ENCODE measurements at places on chromosomes 3 and 15.

- no peaks in the 10 kb centered on the region for H3K4me1 ChIP-seq
- no peak for DNase-seq
- H3K36me3 ChIP-seq = no peaks in the 10 kb centered on the region
- no peaks in the 10 kb centered on the region for H3K27me3 ChIP-seq
- no peak overlapping the region for H3K27ac ChIP-seq
- no peak overlapping the region for H3K4me3 ChIP-seq
Observed at GRCh38 chr15:69185706-69186105, 25.3 kb downstream of the GLCE start.

DNA sequence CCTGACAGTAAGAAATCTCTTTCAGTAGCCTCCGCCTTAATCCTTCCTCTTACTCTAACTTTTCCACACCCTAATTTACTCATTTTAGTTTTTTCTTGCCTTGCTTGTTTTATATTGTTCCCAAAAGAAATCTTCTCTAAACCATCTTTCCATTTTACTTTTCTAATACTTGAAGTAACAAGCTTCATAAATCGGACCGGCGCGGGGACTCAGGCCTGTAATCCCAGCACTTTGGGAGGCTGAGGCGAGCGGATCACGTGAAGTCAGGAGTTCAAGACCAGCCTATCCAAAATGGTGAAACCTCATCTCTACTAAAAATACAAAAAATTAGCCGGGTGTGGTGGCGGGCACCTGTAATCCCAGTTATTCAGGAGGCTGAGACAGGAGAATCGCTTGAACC is 17.3 kb downstream of the ZNF148 start:
- H3K36me3 ChIP-seq = no peaks in the 10 kb centered on the region
- no peaks in the 10 kb centered on the region for H3K27me3 ChIP-seq
- H3K4me3 ChIP-seq = peak overlapping the region; percentile 54
- peaks cover 5% of the 10 kb centered on the region for H3K4me1 ChIP-seq

GRCh38 chr3:17810759-17811158 is 68.3 kb upstream of the TBC1D5 start:
- H3K27ac ChIP-seq = no peak overlapping the region
- no peak overlapping the region for H3K4me3 ChIP-seq
- H3K36me3 ChIP-seq = no peaks in the 10 kb centered on the region
- no peaks in the 10 kb centered on the region for H3K4me1 ChIP-seq
- no peaks in the 10 kb centered on the region for H3K27me3 ChIP-seq

DNA sequence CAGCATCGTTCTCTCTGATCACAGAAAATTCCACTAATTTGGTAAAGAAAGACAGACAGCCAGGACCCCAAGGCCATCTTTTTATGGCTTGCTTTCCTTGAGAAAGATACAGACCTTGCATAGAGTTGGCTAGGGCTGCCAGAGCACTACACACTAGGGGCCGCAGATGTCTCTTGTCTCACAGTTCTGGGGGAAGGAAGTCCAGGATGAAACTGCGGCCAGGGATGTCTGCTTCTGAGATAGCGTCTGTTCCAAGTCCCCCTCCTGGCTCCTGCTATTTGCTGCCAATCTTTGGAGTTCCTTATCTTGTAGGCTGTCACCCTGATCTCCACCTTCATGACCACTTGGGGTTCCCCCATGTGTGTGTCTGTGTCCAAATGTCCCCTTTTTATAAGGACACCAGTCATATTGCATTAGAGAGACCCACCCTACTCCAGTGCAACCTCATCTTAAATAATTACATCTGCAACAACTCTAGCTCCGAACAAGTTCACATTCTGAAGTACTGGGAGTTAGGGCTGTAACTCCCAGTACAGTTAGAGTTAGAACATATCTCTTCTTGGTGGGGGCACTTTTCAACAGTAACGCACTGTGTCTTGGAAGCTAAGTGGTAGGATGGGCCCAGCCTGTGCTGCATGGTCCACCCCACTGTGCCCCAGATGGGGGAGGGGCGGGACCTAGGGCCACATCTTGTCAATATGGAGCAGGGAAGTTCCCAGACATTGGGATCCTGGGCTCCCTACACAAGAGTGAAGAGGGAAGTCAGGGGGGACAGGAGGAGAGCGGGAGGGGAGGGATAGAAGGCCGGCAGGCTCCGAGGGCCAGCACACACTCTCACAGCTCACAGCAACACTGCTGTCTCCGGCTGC is 42.2 kb downstream of the KLF15 start:
- no peaks in the 10 kb centered on the region for H3K36me3 ChIP-seq
- DNase-seq = no peak
- no peaks in the 10 kb centered on the region for H3K27me3 ChIP-seq

DNA sequence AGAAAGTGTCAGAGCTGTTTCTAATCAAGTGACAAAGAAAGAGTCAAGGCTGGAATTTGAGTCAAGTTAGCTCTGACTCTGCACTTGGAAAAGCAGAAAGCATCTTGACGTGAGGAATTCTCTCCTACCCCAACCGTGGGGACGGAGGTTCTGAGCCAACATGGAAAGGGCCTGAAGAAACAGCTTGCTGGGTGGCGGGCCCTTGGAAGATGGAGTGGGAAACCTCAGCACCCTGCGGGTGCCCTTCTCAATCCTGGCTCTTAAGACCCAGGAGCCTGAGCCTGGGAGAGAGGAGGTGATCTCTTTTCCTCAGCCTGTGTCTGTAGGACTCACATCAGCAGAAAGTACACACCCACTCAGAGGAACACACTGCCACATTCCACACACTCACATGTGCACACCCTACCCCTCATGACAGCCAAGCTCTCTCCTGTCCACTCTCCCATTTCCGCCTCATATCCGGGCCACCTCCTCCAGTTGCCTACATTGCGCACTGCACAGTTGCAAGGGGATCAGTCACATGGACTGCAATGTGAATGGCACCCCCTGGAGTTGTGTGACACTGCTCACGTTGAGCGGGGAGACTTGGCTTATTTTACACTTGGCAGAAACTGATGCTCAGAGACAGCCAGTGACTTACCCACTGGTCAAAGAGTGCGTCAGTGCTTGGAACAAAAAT is 101.5 kb upstream of the SLC6A6 start:
- no peaks in the 10 kb centered on the region for H3K36me3 ChIP-seq
- H3K27me3 ChIP-seq = no peaks in the 10 kb centered on the region
- peak; percentile 36 for DNase-seq
- H3K4me3 ChIP-seq = no peak overlapping the region
- no peaks in the 10 kb centered on the region for H3K4me1 ChIP-seq

- H3K27me3 ChIP-seq = no peaks in the 10 kb centered on the region
- no peaks in the 10 kb centered on the region for H3K4me1 ChIP-seq
- DNase-seq = no peak
- H3K36me3 ChIP-seq = no peaks in the 10 kb centered on the region
- no peak overlapping the region for H3K4me3 ChIP-seq
- H3K27ac ChIP-seq = no peak overlapping the region
Observed at GRCh38 chr3:50464569-50464968, 38.9 kb downstream of the CACNA2D2 start.

DNA sequence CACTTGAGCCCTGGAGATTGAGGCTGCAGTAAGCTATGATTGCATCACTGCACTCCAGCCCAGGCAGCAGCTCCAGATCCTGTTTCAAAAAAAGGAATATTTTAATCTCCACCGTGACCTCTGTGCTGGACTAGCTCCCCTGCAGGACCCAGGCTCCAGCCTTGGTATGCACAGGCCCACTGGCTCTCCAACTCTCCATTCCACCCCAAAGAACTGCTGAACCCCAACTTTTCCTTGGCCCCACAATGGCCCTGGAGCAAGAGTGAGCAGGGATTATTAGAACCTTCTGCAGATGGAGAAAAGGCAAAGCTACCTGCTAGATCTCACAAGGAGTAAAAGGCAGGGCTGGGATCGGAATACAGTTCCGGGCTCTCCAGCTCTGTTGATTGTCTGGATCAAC is 32.8 kb upstream of the SFMBT1 start:
- no peaks in the 10 kb centered on the region for H3K36me3 ChIP-seq
- DNase-seq = no peak
- H3K27ac ChIP-seq = no peak overlapping the region
- H3K4me3 ChIP-seq = no peak overlapping the region
- H3K4me1 ChIP-seq = no peaks in the 10 kb centered on the region

GRCh38 chr3:10555263-10555662 is 49.9 kb upstream of the ATP2B2 start:
- no peaks in the 10 kb centered on the region for H3K36me3 ChIP-seq
- H3K27ac ChIP-seq = no peak overlapping the region
- no peaks in the 10 kb centered on the region for H3K4me1 ChIP-seq
- peaks cover 4% of the 10 kb centered on the region for H3K27me3 ChIP-seq
- DNase-seq = no peak
- H3K4me3 ChIP-seq = no peak overlapping the region

GRCh38 chr3:58530354-58530865 is 6.6 kb downstream of the ACOX2 start:
- no peak overlapping the region for H3K4me3 ChIP-seq
- peaks cover 15% of the 10 kb centered on the region for H3K4me1 ChIP-seq
- DNase-seq = no peak
- peaks cover 22% of the 10 kb centered on the region for H3K36me3 ChIP-seq

- H3K4me1 ChIP-seq = peaks cover 10% of the 10 kb centered on the region
- H3K27ac ChIP-seq = no peak overlapping the region
- no peak overlapping the region for H3K4me3 ChIP-seq
Observed at GRCh38 chr3:113231827-113232253, 20.5 kb downstream of the BOC start.

GRCh38 chr3:53806182-53807116 is 39.8 kb downstream of the CHDH start:
- H3K4me3 ChIP-seq = no peak overlapping the region
- H3K36me3 ChIP-seq = no peaks in the 10 kb centered on the region
- H3K27me3 ChIP-seq = no peaks in the 10 kb centered on the region
- H3K27ac ChIP-seq = no peak overlapping the region
- peaks cover 14% of the 10 kb centered on the region for H3K4me1 ChIP-seq
- no peak for DNase-seq

- H3K36me3 ChIP-seq = no peaks in the 10 kb centered on the region
- DNase-seq = peak; percentile 34
- no peak overlapping the region for H3K27ac ChIP-seq
- no peaks in the 10 kb centered on the region for H3K4me1 ChIP-seq
- H3K4me3 ChIP-seq = no peak overlapping the region
Observed at GRCh38 chr3:108410531-108410984, 99.8 kb downstream of the MYH15 start.

GRCh38 chr15:80560601-80561400 is 134.3 kb upstream of the ABHD17C start:
- no peak overlapping the region for H3K4me3 ChIP-seq
- no peak for DNase-seq
- H3K36me3 ChIP-seq = no peaks in the 10 kb centered on the region
- no peaks in the 10 kb centered on the region for H3K27me3 ChIP-seq
